Sciatic nerve (tissue), 2 donors: ENCODE measurements at places on chromosomes 4 and X. TPM values are rescaled to one million over a fixed set of nuclear protein-coding genes. Genes with fewer than 3 reads are reported as not detected.

The CXorf58 gene
- not detected for total RNA-seq

The DACH2 gene
- total RNA-seq, result 0.27 TPM

The NEIL3 gene
- 0.67 TPM for total RNA-seq

The EPGN gene
- total RNA-seq, result 4.3 TPM

The HMGB2 gene
- total RNA-seq, result 54.1 TPM

The ZNF280C gene
- 5.5 TPM for total RNA-seq

The CNOT6L gene
- 62.5 TPM for total RNA-seq

The HDX gene
- total RNA-seq, result 11.2 TPM

The CAMK2D gene
- total RNA-seq, result 41.3 TPM

The BCAP31 gene
- total RNA-seq, result 124 TPM

The TBC1D8B gene
- total RNA-seq, result 12.2 TPM

The CT45A1 gene
- not detected for total RNA-seq

The IL2 gene
- total RNA-seq, result not detected

The SLITRK2 gene
- total RNA-seq, result 10.8 TPM

The HSFX2 gene
- 0.71 TPM for total RNA-seq

The PNCK gene
- total RNA-seq, result 1.6 TPM

The RBMX gene
- 153 TPM for total RNA-seq

The TLR2 gene
- 35.2 TPM for total RNA-seq

The ASB11 gene
- total RNA-seq, result not detected

The SLC25A43 gene
- 20.3 TPM for total RNA-seq

The PDZD4 gene
- total RNA-seq, result 36.6 TPM

The RBM3 gene
- total RNA-seq, result 150 TPM

The UCHL1 gene
- total RNA-seq, result 63.4 TPM

The MED12 gene
- total RNA-seq, result 65.1 TPM

The RIBC1 gene
- 2.1 TPM for total RNA-seq

The UGT8 gene
- total RNA-seq, result 85.1 TPM

The SPATA4 gene
- not detected for total RNA-seq

The JADE1 gene
- 25.2 TPM for total RNA-seq

The LARP7 gene
- total RNA-seq, result 51.6 TPM

The MAGEA9B gene
- total RNA-seq, result not detected

The TLR3 gene
- 15.2 TPM for total RNA-seq

The NAP1L5 gene
- total RNA-seq, result 7.9 TPM
